ENCODE measurements at places on chromosomes 7 and 10.

DNA sequence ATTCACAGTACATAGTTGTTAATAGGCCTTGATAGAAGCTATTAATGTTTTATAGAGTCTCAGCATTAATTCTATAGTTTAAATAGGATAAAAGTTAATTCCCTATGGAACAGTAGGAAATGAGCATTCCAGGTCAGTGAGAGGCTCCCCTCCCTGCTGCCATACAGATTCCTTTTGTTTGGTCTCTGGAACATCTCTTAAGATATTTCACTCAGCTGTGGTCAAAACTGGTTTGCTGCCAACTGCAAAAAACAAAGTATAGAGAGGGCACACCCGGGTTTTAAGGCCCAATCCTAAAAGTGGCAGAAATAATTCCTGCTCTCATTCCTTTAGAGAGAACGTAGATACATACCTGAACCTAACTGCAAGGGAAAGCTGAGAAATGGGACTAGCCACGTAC, 51.3 kb downstream of the MDFIC start:
- DNase-seq: no peak

DNA sequence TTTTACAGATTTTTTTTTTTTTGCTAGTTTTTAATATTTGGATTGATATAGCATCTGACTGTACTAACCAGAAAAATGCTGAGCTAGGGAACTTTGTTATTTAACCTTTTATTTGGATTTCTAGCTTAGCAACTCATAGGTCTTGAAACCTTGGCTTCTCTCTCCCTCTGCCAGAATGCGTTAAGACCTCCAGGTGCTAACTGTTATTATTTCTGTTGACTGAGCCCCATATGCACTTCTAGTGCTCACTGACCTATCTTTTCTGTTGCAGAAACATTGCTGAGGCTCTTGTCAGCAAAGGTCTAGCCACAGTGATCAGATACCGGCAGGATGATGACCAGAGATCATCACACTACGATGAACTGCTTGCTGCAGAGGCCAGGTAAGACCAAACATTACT, 143.6 kb downstream of the LRRC4 start:
- no peak for DNase-seq

GRCh38 chr7:120502825-120503224, 229.8 kb downstream of the KCND2 start:
- DNase-seq: no peak

DNA sequence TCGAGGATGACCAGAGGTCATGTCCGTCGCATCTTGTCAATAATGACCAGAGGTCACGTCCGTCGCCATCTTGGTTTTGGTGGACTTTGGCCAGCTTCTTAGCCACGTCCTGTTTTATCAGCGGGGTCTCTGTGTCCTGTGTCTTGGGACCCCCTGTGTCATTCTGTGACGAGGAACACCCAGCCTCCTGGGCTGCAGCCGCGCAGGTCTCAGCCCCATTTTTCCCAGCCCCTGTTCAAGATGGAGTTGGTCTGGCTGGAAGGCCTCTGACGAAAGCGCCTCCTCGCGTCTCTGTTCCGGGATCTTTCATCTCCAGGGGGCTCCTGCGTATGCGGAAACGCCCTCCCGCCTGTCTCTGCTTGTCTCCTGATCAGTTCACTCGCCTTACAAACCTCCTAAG, 134.2 kb downstream of the ELFN1 start:
- no peak for DNase-seq

- DNase-seq: no peak
Measured at GRCh38 chr10:43707770-43708169, 59.1 kb upstream of the ZNF32 start.

DNA sequence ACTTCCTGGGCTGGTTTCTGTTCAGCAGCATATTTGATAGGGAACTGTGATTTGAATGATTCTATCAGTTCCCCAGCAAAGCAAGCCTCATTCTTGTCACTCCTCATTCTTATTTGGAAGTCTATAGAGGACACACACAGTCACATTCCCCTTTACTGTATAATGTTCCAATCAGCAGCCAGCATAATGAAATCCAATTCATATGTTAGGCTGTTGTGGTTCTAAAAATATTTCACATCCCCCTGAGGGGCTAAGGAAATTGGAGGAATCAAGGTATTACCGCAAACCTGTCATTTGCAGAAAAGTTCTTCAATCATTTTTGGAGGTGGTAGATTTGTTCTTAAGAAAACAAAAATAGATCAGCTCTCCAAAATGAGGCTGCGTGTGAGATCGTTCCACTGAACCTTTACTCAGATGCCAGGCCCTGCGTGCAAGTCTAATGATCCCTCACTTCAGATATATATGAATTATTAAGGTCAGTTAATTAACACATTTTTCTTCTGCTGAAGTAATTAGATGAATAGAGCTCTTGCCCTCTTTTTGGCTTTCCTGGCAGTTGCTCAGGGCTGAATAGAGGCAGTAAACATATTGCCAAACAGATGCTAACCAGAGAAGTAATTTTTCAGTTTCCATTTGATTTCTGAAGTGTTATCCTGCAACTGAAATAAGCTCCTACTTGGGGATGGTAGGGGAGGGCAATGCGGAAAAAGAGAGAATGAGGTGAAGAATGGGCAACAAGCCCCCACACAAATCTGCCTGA, 31.8 kb downstream of the LSMEM1 start:
- DNase-seq: no peak

DNA sequence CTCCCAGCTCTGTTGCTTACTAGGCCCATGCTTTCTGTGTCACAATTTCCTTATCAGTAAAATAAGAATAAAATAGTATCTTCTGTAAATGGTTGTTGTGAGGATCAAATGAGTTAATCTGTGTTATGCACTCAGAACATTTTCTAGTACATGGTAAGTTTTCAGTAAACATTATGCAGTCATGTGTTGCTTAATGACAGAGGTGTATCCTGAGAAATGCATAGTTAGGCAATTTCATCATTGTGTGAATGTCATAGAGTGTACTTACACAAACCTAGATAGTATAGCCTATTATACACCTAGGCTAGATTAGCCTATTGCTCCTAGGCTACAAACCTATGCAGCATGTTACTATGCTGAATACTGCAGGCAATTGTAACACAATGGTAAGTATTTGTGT, 4.4 kb downstream of the PTTG1IP2 start:
- DNase-seq: no peak

- no peak for DNase-seq
Measured at GRCh38 chr7:33601101-33601500, 304.2 kb upstream of the BMPER start.

- DNase-seq: no peak
Measured at GRCh38 chr7:139574618-139575337, 51.3 kb downstream of the CLEC2L start.

DNA sequence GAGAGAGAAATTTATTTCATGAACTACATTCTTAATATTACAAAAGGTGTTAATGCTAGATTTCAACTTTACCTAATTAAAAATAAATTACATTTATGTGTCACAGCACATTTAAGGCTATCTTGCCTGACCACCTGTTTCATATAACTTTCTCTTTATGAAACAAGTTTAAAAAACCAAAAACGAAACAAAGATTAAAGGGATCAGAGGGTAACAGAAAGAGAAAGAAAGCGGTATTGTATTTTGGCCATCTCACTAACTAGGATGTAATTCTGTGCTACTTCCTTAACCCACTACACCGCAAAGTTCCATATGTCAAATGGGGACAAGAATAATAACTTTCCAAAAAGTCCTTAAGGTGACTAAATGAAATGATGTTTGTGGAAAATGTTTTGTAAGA, 6.3 kb upstream of the RHOBTB1 start:
- DNase-seq: no peak

- DNase-seq: no peak
Measured at GRCh38 chr10:122864194-122864592, 15.2 kb downstream of the FAM24B start.

DNA sequence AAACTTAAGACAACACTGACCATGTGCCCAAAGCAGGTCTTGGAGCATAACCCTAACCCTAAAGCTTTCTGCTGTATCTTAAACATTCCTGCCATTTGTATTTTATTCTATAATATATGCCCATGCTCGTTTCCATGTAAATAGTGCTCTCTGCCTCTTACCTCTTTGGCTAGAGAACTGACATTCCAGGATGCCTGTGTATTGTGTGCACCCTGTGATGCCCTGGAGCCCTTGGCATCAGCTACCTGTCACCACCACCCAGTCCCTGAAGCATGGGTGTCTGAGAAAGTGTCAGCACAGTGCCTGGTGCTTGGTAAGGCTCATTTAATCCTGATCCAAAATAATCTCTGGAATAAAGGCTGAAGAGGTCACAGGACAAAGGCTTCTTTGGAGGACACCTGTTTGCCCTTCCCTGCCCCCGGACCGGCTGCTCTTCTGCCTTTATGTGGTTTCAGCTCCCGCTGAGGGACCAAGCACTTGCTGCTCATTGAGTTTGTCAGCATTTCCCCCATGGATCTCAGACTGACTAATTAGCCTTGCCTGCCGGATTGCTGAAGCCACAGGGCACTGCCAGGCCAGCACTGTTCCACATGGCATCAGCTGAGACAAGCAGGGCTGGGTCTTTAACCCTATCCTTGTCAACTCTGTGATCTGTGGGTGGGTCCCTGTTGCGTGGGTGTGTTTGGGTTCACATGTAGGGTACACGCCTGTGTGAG, 139.1 kb upstream of the SORCS3 start:
- DNase-seq: no peak

- no peak for DNase-seq
Measured at GRCh38 chr7:134450294-134451000, 8.5 kb downstream of the AKR1B1 start.

DNA sequence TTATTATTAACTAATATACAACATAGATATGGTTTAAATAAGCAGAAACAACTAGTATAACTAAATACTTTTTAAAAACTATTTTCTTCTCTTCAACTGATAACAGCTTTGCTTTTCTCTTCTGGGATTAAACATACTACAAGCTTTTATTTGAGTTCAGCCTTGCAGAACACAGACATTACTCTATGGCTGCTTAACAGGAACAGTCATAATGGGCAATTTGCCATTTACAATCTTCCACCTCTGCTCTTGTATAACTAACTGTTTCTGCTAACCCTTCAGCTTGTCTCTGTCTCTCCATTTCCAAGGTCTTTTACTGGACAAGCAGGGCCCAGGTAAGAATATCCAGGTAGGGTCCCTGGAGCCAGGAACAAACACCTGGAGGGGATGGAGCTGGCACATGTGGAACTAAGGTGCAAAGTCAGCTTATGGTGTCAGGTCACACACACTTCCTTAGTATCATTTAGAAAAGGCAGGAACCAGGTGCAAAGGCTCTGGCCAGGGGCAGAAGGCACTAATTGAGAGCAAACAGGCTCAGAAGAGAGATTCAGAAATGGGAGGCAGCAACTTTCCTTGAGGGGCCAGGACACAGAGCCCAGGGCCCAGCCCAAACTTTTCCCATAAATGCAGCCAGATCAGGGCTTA, 93.1 kb downstream of the STRA8 start:
- DNase-seq: no peak

GRCh38 chr7:44769776-44770294, 21.2 kb downstream of the ZMIZ2 start:
- no peak for DNase-seq

GRCh38 chr10:102652170-102652916, 8.1 kb downstream of the TRIM8 start:
- no peak for DNase-seq

DNA sequence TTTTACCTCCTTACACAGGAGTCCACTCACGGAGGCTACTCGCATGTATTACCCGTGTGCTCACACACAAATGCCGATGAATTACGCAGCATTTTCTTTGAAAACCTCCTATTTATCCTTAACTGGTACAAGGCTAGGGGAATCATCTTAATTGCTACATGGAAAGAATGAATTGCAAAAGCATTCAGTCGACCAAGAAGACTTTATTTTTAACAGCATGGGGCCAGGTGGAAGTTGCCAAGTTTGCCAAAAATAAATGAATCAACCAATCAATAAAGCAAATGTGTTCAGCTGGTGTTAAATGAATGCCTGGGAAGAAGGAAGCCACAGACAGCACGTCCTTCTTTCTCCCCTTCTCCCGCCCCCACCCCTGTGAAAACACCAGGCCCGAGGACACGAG, 55.8 kb downstream of the CTBP2 start:
- no peak for DNase-seq

- no peak for DNase-seq
Measured at GRCh38 chr10:120098232-120098930, 205.9 kb downstream of the SEC23IP start.

GRCh38 chr10:22589851-22590514, 124.4 kb downstream of the PIP4K2A start:
- DNase-seq: no peak

DNA sequence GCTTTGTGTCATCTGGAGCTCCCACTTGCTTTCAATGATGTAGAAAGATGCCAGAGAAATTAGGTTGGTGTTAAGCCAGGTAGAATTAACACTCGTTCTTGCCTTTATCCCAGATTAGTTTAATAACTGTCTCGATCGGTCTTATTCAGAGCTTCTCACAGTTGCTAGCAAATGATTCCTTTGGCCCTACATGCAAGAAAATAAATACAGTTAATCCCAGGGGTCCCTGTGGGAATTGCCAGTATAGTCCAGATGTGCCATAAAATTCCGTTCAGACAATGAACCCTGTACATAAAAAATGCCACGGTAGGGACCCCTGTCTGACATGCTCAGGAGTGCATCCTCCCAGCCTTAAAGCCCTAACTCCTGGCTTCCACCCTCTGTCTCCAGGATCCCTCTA, 207.5 kb downstream of the ARHGAP12 start:
- no peak for DNase-seq

DNA sequence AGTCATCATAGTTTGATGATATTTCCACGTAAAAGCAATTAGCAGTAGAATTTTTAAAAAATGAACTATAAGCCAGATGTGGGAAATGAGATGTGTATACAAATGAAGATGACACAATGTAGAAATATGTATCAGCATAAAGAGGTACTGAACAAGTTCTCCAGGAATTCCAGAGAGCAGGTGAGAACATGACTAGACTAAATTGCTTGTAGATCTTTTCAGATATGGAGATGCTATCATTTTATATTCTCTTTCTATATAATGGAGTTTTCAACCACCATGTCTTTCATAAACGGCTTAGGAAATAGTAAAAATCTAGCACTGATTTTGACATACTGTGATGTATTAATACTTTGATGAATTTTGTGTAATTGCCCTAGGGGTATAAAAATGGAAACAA, 130.9 kb downstream of the SEMA3D start:
- DNase-seq: no peak

DNA sequence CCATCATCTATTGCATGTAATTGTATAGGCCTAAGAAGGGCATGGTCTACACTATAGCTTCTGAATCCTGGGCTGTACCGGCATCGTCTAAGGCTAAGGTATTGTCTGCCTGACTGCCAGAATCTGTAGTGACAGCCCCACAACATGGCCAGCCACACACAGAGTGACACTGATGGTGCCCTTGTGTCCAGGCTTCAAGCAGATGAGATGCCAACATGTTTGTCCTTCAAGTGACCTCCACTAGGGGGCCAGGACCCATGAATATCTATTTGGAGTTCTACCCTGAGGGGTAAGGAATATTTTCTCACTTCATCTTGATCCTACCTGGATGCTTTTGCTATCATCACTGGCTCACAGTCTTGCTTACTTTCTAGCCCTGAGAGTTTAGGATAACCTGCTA, 1.5 kb downstream of the CYP3A7 start:
- DNase-seq: no peak

- no peak for DNase-seq
Measured at GRCh38 chr10:73837072-73837471, 25.7 kb upstream of the NDST2 start.
